ENCODE measurements at places on chromosomes 16 and 17.

DNA sequence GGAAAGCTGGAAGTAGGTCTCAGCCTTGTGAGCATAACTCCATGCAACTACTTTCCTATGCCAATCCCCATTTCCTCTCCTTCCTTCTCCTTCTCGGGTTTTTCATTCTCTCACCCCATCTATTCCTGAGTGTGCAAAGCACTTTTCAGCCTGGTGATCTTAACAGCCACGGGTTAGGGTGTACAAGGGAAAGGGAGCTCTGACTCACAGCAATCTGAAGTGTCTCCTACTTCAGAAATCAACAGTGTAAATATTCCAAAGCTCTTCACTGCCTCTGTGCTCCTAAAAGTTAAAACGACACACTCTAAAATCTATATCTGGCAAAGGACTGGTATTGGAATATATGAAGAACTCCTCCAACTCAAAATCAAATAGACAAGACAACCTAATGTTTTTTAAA is 268.0 kb upstream of the IRX3 start:
- no peak for DNase-seq

DNA sequence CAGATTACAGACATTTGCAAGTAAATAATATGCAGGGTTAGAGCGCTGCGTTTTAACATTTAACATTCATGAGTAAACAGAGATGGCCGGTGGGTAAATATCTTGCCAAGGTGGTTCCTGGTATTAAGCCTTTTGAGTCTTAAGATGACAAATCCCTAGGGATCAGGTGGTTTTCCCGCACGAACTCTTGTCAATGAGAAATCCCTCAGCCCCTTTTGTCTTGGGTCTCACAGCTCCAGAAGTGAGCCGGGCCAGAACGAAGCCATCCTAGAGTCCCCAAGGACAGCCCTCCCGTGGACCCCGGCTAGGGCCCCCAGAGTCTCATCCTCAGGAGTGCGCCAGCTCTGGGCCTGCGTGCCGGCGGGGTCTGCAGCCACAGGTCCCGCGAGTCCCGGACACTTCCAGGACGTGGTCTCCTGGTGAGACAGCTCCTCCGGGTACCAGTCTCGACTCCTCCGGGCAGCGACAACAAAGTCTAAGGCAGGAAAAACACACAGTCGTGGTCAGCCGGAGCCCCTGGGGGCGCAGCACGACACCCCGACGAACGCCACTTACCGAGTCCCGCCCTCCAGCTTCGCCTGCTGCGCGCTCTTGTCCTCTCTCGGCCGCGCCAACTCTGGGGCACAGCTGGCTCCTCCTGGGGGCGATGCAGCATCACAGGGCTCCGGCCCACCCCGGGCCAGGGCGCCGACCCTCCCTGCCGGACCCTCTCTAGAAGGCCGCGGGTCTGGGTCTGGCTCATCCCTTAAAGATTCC is 13.3 kb downstream of the MIS12 start:
- DNase-seq = no peak

DNA sequence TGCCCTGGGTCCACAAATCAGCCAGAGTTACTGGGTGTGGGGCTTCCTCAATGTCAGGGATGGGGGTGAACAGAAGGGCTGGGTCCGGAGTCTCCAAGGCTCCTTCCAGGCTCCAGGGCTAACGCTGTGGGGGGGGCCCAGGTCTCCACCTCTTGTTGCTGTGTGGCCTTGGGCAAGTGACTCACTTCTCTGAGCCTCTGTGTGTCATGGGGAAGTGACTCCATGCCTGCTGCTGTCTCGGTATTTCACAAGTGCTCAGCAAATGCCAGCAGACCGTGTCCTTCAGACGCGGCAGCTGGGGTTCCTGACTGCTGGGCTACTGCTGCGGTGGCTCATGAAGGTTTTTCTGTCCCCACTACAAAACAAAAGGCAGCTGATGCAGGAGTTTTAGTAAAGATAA is 26.6 kb downstream of the JPH3 start:
- DNase-seq = peak; percentile 35

DNA sequence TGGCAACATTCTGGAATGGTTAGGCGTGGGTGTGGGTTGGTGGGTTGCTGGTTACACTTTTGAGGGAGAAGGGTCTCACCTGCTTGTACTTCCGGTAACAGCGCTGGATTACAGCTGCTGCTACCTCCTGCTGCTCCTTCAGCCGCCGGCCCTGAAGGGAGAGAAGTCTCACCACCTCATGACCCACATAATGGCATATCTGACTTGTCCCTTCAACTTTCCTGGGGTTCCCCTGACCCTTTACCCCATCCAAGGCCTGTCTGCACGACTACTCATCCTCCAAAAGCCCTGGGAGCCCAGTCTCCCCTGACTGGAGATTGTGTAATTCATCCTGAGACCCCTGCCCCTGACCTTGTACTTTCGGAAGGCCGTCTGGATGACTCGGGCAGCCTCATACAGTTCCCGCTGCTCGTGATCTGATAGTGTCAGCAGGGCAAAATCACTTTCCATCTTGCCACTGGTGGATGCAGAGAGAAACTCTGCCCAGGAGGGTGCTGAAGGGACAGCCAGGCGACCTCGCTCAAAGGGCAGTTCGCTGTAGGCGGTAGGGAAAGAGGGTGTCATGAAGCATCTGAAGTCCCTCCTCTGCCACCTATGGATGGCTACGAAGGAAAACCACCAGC is 2.0 kb upstream of the SPAG7 start:
- DNase-seq = no peak

- DNase-seq = no peak
Observed at GRCh38 chr16:35711958-35712357, 2252.5 kb downstream of the TP53TG3F start.

DNA sequence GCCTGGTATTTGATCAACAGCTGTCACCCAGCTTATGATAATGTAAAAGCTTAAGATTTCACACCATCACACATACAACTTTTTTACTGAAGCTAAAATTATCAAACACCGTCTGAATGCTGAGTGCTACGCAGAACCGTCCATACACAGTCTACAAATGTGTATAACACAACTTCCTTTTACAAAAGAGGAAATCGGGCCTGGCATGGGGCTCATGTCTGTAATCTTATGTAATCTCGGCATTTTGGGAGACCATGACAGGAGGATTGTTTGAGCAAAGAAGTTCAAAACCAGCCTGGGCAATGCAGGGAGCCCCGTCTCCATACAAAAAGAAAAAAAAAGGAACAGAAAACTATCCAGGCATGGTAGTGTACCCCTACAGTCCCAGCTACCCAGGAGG is 19.6 kb upstream of the QRICH2 start:
- peak; percentile 59 for DNase-seq

DNA sequence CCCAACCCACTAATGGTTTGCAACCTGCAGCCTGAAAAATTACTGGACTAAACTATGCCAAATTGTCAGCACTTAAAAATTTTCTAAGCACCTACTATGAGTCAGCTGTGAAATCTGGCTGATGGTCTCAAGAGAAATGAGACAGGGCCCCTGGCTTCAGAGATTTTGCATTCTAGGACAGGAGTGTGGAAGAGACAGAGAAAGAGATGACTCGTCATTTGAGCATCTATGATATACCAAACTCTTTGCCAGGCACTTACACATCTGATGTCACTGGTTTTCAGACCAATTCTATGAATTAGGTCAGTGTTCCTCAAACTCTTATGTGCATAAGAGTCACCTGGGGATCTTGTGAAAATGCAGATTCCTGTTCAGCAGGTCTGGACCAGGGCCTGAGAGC is 44.4 kb downstream of the CLEC19A start:
- no peak for DNase-seq

DNA sequence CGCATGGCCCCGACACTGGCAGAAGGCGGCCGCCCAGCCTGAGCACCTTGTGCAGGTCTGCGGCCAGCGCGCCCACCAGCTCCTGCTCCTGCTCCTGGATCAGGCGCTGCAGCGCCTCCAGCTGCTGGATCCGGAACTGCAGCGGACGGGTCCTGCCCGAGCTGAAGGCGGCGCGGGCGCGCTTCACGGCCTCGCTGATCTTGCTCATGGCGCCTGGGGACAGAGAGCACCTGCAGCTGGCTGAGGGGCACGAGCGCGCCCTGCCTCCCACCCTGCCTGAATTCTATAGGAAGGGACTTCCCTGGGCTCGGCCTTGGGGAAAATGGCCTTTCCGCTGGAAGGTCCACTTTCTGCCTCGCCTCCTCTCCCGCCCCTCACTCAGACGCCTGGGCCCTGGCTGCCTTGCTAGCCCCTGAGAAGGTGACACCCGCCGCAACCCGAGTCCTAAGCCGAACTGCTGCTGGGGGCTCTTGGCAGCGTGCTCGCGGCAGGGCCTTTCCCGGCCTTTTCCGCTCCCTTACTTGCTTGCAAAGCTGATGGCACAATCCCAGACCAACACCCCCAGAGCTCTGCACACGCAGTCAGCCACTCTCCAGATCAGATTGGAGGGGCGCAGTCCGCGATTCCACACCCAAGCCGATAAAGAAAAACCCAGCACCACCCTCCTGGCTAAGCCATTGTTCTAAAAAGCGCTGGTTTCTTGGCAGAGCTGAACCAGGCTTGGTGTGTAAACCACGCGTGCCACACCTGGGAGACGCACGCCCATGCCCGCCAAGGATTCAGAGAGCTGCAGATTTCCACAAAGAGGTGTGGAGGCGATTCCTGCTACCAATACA is 3.0 kb downstream of the ALDH3A1 start:
- no peak for DNase-seq

- DNase-seq = no peak
Observed at GRCh38 chr17:81891303-81891552, 158 bp downstream of the ALYREF start.

DNA sequence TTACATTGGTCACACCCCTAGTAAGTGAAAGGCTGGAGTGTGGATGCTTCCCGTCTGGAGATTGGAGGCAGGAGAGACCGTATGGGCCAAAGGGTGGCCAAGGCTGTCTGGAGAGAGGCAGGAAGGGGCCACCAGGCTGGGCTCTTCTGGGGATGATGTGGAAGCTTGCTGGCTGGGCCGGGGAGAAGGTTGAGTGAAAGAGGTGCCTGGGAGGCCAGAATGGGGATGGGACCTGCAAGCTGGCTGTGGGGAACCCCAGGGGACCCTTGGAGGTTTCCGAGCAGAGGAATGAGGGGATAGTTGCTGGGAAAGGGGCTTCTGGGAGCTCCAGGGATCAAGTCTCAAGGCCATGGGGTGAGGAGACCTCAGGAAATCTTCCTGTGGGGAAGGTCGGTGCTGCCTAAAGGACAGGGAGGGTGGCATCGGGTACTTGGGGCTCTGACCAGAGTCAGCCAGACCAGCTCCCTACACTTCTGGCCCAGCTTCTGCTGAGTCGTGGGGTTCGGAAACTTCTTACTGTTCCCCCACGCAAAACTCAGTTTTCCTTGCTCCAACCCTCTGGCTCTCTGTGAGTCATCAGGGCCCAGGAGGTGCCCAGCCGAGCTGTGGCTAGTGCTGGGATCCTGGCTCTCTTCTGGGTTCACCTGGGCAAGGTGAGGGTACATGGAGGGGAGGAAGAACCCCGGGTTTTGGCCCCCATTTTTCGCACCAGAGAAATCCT is 3.1 kb downstream of the MRC2 start:
- no peak for DNase-seq

DNA sequence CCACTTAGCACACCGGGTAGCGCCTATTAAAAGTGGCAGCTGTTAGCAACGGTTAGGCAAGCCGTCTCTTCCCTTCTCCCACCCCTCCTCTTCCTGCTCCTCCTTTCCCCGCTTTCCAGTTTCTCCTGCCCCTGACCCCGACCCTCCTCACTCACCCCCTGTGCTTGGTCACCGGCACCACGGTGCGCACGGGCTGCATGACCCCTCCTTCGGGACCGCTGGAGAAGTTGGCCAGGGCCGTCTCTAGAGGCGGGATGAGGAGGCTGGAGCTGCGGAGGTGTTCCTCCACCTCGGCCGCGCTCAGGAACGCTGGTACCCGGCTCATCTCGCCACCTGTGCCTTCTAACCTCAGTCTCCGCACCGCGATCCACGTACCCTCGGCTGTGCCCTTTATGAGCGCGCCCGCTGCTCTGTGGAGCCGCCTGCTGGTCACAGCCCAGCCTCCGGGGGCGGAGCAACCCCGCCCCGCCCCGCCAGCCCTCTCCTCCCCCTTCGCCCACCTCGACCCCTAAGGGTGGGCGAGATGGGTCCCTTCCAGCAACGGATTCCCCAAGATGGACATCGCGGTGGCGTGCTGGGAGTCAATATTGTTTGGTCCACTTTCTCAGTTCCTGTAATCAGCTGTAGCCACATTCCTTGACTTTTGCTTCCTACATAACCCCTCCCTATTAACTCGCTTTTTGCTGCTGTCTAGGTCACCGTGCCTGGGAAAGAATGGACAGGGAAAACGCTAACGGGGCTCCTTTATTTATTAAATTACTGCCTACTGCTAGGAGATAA is at the start of gene CRYM:
Gene CRYM (minus strand): TSS at position 364 of the 780 bp plus-strand sequence. CDS start 39 bp downstream, at position 325.
- DNase-seq = no peak

DNA sequence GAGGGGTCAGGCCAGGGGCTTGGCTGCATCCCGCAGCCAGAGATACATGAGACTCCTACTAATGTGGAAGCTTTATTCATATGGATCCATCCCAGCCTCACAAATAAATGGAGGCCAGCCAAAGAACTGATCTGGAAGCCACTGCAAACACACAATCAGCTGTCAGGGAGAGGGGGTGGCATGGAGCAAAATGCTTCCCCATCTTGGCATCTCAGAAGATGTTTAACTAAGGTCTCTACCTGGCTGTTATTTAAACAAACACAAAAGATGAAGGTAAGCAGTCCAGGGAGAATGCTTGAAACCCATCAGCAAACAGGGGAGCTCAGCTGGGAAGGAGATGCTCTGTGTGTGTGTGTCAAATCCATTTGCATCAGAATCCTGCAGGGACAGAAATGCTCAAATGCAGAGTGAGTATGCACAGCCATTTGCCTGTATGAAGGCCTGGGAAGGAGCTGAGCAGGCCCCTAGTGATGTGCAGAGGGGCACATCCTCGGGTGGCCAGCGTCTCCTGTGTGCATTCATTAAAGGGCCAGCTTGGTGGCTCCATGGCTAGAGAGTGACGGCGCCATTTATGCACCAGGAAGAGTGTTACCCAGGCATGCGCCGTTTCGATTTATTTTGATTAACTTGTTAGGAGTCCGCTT is 34.2 kb upstream of the IRX3 start:
- no peak for DNase-seq

DNA sequence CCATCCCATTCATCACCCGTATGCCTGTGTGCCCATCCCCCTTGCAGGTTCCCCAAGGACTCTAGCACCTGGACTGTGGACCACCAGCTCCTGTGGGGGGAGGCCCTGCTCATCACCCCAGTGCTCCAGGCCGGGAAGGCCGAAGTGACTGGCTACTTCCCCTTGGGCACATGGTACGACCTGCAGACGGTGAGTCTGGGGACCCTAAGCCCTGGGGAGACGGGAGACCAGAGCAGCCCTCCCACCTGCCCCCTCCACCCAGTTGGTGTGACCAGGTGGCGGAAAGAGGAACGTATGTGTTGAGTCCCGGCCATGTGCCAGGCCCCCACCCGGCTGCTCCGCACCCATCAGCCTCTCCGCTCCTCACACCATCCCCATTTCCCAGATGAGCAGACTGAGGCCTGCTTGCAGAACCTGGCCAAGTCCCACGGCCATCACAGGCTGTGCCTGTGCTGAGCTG is 15.6 kb downstream of the GAA start:
- DNase-seq = no peak
